Stimulated activated CD4-positive, alpha-beta T cell treated with anti-CD3 and anti-CD28 coated beads, Interleukin-15, amount 100 ng/mL, for 48 hours (primary cell): ENCODE measurements at places on chromosomes 4 and X.
A peak's percentile ranks its signal among the peaks of the same experiment; 100 is the strongest.

DNA sequence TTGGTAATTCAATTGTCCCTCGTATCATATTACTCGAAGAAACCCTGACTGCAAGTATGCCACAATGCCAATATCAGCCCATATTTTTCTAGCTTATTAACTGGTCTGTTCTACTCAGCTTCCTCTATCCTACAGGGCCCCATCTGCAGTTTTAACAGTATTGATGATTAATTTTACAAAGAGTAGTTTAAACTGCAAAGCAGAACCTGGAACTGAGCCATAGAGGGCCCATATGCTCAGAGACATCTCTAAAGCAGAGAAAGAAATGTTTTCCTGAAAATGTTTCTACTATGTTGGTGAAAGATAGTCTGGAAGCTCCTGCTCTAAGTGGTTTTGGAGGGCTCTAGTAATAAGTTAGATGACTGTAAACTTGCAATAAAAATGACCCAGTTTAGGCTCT is 259.4 kb upstream of the CENPE start:
- no peak for DNase-seq

- no peak for DNase-seq
Measured at GRCh38 chr4:74385386-74385785, 20.4 kb downstream of the EREG start.

- DNase-seq: no peak
Measured at GRCh38 chr4:61824454-61824853, 624.3 kb downstream of the ADGRL3 start.

DNA sequence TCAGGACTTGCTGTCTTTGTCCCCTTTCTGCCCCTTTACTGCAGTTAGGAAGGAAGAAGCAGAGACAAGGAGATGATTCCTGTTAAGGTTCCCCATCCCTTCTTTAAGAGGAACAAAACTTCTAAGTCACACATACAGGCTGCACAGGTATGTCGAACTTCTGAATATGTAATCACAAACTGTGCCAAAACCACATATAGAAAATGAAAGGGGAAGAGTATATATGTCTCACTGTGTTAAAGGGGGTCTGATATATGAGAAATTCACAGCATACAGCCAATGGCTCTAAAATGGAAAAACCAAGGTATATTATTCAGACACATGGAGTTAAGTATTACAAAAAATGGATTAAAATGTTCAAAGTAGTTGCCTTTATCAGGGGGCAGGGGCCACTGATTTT is 11.7 kb downstream of the CFAP97 start:
- no peak for DNase-seq

DNA sequence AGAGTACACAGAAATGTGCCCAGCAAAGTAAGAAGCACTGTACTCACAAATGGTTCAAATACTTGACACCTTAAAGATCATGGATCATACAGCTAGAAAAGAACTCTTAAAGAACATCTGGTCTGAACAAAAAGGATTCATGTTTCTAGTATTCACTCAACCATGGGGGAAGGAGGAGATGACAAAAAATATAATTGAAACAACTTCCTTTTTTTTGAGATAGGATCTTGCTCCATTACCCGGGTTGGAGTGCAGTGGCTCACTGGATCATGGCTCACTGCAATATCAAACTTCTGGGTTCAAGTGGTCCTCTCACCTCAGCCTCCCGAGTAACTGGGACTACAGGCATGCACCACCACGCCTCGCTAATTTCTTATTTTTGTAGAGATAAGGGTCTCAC is 6.0 kb downstream of the DHX15 start:
- no peak for DNase-seq

GRCh38 chrX:104922206-104922621 is 298.3 kb downstream of the TEX13A start:
- DNase-seq: peak; percentile 40

GRCh38 chrX:13022926-13023325 is 21.5 kb downstream of the FAM9C start:
- DNase-seq: no peak

- no peak for DNase-seq
Measured at GRCh38 chr4:182770996-182771514, 146.1 kb downstream of the DCTD start.
